ENCODE measurements at places on chromosomes 16 and 17.

DNA sequence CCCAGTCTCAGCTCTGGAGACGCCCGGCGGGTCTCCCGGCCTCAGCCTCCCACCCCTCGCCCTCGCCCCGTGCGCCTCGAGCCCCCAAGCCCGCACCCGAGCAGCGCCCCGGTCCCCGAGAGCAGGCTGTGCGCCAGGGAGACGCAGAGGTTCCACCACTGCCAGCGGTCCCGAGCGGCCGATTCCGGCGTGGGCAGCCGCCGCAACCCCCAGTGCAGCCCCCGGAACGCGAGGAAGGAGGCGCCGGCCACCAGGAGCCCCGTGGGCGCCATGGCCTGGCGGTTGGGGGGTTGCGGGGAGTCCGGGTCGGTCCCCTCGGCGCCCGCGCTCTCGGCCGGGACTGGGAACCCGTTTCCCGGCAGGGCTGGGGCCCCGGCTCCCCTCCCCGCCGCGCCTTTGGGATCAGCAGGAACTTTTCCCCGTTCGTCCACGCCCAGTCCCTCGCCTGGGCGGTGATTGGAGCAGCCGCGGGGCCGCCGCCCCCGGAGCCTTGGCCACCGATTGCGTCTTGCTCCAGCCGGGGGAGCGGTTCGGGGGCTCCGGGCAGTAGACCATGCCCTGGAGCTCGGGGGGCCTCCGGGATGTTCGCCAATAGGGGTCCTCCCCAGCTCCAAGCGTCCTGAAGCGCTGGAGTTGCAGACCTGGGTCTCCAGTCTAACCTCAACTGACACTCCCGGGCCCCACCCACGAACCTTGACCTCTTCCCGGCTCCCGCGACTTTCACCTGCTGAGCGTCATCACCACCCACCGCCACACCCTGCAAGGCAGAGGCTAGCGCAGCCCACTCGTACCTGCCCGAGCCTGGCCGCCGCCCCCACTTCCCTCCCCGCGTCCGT is at the start of gene TLCD2:
TSS of gene TLCD2 (minus strand) at position 407 of the 836 bp plus-strand sequence. CDS start at position 272, 135 bp downstream.
- DNase-seq, result no peak

- DNase-seq, result no peak
These were observed 29.5 kb upstream of the WWOX start for GRCh38 chr16:78069913-78070312.

GRCh38 chr17:68461122-68461539 is 3.8 kb upstream of the WIPI1 start:
- no peak for DNase-seq

- no peak for DNase-seq
These were observed 10.0 kb upstream of the SKAP1 start for GRCh38 chr17:48439875-48440505.

- no peak for DNase-seq
These were observed 8.3 kb downstream of the WFDC1 start for GRCh38 chr16:84303023-84303422.

GRCh38 chr16:28951410-28951943 is 740 bp downstream of the NFATC2IP start:
- no peak for DNase-seq

DNA sequence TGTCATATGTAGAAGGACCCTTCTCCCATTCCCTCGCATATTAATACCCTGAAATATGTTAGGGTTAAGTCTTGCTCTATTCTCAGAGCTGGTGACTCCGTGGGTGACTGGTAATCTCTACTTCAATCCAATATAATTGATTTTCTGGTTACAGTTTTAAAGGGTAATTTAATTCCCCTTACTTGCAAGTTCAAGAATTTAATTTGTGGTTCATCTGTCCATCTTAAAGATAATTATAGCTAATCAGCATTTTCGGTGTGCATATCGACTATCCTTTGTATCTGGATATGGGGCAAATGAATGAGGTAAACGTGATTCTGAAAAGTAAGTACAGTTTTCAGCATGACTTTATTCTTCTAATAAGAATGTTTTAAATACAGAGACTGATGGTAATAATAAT is 250.0 kb downstream of the CNTNAP4 start:
- no peak for DNase-seq

DNA sequence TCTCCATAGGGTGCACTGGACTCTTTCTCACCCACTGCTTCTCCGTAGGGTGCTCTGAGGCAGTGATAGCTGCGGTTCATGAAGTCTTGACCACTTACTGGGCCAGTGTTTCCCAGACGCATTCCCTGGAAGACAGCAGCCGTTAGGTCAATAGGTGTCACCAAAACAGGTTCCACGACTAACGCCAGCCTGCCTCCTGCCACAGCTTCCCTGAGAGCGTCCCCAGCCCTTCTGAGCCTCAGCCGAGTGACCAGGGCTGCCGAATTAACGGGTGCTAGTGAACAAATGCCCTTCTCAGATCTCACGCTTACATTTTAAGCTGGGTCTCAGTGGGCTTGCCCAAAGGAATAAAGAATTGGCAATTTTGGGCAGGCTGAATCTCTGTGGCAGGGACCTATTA is 188.7 kb upstream of the TNRC6C start:
- no peak for DNase-seq

- DNase-seq, result no peak
These were observed 128.0 kb downstream of the RAP1GAP2 start for GRCh38 chr17:2924211-2924610.

DNA sequence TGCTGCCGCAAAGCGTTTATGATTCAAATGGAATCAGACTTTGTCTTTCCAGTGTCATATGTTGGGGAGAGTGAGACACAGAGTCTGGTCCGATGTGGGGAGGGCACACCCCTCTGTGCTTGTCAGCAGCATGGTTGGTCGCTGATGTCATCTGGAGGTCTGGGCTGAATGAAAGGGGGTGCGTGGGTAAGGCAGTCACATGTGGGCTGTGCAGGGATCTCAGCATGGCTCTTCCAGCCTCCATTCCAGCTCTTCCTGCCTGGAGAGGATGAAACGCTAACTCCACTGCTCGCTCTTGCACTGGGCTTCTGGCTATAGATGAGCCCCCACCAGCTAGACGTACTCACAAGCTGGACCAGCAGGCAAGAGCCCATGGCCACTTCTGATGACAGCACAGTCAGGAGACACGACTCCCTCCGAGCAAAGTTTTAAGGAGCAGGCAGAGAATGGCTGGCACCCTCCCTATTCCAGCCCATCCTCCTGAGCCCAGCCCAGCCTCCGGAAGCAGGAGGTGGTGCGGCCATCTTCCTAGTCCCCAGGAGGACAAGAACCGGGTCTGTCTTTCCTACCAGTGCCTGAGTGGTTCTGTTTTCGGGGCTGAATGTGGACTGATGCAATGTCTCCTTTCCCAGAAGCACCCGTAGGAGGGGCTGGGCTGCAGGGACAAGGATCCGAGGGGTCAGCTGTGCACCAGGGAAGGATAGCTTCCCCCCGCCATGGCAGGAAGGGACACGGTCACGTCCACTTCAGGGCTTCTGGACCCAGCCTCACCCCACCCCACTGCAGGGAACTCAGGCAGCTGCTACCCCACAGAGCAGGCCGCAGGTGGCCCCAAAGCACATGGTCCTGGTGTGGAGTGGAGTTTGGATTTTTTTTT is 41.5 kb upstream of the CBFA2T3 start:
- no peak for DNase-seq

- no peak for DNase-seq
These were observed 50.1 kb upstream of the CLEC19A start for GRCh38 chr16:19235478-19235877.

DNA sequence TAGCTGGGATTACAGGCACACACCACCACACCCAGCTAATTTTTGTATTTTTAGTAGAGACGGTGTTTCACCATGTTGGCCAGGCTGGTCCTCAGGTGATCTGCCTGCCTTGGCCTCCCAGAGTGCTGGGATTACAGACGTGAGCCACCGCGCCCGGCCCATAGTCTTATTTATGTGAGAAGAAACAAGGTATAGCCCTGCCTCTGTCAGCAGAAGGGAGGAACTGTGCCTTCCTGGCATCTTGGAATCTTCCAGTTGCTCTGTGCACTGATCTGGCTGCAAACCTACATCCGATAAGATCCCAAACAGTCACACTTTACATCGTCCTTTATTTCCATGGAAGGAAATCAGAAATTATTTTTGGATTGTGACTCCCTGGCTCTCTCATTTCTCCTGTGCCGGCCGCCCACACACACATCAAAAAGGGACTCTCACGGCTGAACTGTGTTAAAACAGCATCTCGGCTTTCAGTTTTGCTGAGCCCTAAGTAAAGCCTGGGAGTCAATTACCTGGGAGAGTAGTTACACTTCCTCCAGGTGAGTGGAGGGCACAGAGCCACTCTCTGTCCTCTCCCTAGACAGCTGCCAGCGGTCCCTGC is 23.3 kb downstream of the WIPI1 start:
- DNase-seq, result no peak

DNA sequence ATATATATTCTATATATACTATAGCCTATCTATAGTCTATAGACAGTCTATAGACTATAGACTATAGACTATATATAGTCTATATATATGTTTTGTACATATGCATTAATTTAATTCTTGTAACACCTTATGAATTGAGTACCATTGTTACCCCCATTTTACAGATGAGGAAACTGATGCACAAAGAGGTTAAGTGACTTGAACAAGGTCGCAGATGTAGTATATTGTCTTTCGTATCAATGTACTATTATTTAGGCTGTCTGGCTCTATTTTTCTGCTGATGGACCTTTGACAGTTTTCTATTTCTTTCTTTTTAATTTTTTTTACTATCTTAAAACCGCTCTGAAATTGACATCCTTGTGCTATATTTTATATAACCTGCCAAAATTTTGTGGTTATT is 14.6 kb downstream of the LRRC36 start:
- DNase-seq, result no peak

GRCh38 chr17:2020721-2021120 is 4.4 kb downstream of the RTN4RL1 start:
- no peak for DNase-seq

DNA sequence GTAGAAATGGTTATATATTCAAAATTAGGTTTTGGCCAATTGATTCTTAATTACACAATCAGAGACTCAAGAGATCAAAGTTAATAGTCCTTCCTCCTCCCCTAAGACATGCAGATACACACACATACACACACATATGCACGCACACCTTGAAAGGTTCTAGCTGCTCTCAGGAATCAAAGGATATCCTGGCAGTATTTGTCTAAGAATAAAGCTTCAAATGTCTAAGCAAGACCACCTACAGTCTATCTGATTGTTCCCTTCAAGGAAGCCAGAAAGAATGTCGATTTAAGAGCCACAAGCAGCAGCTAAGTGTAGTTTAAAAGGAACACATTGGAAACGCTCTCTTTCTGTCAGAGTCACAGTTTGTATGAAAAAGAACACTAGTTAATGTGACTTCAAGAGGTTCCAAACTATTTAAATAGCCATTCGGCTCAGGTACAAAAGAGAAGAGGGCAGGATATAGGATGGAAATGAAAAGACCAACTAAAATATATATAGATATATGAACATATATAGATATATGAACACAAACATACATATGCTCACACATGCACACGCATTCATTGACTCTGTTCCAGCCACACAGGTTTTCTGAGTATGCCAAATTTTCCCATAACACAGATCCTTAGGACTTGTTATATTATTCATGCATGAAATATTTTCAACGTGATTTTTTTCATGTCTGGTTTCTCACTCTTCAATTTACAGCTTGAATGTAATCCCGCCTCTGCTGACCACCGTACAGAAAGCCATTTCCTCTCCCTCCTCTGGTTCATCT is 79.0 kb downstream of the CDH8 start:
- no peak for DNase-seq

GRCh38 chr17:14744761-14745473 is 444.0 kb downstream of the HS3ST3B1 start:
- no peak for DNase-seq

GRCh38 chr17:17958982-17959381 is 13.2 kb downstream of the TOM1L2 start:
- DNase-seq, result no peak

DNA sequence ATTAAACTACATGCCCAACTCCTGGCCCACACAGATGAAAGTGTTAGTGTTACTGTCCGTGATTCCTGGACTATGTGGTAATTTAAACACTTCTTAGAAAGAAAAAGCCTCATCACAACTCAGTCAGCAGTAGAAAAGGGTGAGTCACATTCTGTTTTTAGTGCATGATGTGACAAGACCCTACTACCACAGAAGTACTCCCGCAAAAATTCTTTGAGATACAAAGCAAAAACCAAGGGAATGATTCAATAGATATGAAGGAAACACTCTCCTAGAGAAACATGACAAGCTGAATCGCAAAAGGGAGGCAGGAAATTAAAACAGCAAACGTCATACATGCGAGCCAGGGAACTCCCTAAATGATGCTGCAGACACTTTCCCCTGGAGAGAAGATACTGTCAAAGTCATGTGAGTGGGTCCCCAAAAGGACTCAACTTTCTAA is 14.4 kb downstream of the SNN start:
- DNase-seq, result no peak

DNA sequence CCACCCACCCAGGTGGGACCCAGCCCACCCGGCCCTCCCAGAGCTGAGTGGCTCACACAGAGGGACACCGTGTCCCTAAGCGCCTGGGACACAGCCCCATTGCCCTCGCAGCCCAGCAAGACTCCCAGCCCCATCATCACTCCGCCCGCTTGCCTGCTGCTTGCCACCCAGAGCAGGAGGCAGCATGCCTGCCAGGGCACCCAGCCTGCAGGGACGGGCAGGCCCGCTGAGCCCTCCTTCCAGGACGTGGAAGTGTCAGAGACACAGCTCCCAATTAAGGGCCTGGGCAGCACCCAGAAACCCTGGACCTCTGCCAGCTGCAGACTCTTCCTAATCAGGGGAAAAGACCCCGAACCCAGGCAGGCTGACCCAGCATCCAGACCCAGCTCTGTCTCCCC is 17.2 kb upstream of the OSGIN1 start:
- no peak for DNase-seq

Measured in GOT3 (cell line).